ENCODE measurements at places on chromosomes 11 and 22.

DNA sequence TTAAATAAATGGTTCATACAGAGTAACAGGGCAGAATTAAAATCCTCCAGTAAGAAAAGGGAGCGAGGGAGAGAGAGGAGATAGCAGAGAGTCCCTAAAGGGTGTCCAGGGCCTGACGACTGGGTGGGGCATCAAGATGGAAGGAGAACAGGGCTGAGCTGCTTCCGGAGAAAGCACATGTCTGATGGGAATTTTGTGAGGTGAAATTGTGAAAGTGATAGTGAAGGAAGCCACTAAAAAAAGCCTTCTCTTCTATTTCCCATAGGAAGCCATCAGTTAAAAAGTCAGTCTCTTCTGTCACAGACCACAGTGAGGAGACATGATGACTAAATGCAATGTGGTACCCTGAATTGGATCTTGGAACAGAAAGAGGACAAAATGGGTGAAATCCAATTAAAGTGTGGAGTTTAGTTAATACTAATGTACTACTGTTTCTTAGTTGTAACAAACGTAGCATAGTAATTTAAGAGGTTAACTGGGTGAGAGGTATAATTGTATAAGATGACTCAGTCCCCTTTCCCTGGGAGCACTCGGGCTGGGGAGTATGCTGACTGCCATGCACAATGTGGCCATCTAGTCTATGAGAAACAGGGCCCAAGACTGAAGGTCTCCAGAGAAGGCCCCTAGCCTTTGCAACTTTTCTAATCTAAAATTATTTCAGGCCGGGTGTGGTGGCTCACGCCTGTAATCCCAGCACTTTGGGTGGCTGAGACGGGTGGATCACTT, 29.5 kb upstream of the FCHSD2 start:
- H3K27ac ChIP-seq = no peak overlapping the region
- H3K27me3 ChIP-seq = no peaks in the 10 kb centered on the region
- H3K4me3 ChIP-seq = no peak overlapping the region
- no peaks in the 10 kb centered on the region for H3K36me3 ChIP-seq
- peak; percentile 13 for DNase-seq
- H3K4me1 ChIP-seq = peaks cover 18% of the 10 kb centered on the region

- peaks cover 6% of the 10 kb centered on the region for H3K27me3 ChIP-seq
- H3K4me3 ChIP-seq = no peak overlapping the region
These were observed 57.8 kb upstream of the ALDH3B2 start for GRCh38 chr11:67732045-67732787.

DNA sequence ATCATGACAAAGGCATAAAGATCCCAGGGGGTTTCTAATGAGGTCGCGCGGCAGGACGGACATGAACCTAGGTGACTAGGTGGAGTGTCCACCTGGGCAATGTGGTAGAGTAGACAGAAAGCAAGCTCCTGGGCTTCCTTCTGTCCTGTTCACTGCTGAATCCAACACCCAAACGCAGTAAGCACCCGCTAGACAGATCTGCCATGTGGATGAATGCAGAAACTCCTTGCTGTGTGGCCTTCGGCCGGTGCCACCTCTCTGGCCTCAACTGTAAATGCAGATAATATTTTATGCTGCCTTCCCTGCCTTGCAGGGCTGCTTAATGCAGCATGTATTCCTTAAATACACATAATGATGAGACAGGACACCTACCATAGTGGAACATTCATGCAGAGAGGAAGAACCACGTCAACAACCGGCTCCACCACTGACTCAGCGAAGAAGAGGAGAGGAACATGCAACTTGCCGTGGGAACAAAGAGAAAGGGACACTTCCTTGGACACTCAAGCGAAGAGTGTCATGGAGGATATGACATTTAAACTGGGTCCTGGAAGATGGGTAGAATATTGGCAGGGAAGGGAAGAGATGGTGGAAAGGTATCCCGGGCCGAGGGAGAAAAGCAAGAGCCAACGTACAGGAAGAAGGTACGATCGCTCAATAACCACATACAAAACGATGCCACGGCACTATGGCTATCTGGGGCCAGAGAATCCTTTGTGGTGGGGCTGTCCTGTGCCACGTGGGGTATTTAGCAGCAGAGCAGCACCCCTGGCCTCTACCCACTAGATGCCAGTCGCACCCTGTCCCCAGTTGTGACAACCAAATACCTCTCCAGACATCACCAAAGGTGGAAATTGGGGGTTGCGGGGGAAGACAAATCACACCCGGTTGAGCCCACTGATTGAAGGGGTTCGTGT, 30.8 kb downstream of the MYH9 start:
- DNase-seq = no peak
- peaks cover 70% of the 10 kb centered on the region for H3K4me1 ChIP-seq
- H3K36me3 ChIP-seq = no peaks in the 10 kb centered on the region
- no peak overlapping the region for H3K4me3 ChIP-seq

- no peaks in the 10 kb centered on the region for H3K27me3 ChIP-seq
- H3K4me1 ChIP-seq = peaks cover 15% of the 10 kb centered on the region
- DNase-seq = no peak
- no peaks in the 10 kb centered on the region for H3K36me3 ChIP-seq
- peak overlapping the region; percentile 93 for H3K27ac ChIP-seq
These were observed 921 bp upstream of the BCL2L13 start for GRCh38 chr22:17637490-17638181.

DNA sequence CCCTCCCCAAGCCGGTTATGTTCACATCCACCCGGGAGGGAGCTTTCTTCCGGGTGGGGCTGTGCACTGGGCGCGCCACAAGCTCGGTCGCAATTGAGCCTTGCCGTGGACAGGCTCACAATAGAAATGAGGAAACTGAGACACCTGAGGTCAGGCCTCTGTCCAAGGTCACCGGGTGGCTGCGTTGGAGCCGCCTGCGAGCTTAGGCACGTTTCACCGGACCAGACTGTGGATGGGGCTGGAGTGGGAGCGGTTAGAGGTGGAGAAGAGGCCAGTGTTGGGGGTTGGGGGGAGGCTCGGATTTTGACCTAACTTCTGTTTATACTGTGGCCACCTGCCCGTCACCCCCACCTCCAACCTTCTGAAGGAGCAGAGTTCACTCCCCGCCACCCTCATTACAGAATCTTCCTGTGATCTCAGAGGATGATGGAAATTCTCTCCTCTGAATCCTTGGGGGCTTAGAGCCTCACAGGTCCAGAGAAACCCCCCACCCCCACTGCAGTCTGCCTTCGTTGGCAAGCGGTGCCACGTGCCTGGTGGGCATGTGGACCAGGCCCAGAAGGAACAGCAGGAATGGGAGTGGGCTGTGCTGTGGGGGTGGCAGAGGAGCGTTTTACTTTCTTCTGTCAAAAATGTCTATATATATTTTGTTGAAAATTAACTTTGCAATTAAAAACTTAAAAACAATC, 631 bp upstream of the NPTXR start:
- no peak for DNase-seq
- no peaks in the 10 kb centered on the region for H3K36me3 ChIP-seq
- H3K4me1 ChIP-seq = peaks cover 3% of the 10 kb centered on the region
- no peaks in the 10 kb centered on the region for H3K27me3 ChIP-seq

GRCh38 chr11:29019960-29020683, 911.9 kb downstream of the METTL15 start:
- no peaks in the 10 kb centered on the region for H3K27me3 ChIP-seq
- H3K4me1 ChIP-seq = no peaks in the 10 kb centered on the region
- no peak overlapping the region for H3K27ac ChIP-seq
- no peak overlapping the region for H3K4me3 ChIP-seq

DNA sequence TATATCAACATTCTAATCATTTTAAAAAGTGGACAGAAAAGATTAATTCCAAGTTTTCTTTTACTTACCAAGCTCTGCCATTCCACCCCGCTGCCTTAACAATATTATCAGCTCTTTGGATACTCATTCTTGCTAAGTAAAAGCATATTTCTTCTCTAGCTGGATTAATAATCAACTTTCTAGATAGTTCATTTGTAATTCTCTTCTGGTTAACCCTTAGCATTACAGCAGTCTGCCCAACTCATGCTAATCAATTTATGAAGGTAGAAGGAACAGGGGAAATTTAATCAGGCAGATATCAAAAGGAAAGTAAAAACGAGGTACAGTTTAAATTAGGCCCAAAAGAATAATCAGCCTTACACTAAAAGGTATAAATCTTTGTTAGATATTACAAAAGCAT, 41.0 kb upstream of the SOX6 start:
- H3K27ac ChIP-seq = no peak overlapping the region
- H3K36me3 ChIP-seq = no peaks in the 10 kb centered on the region
- no peak for DNase-seq
- H3K27me3 ChIP-seq = no peaks in the 10 kb centered on the region
- H3K4me3 ChIP-seq = no peak overlapping the region

DNA sequence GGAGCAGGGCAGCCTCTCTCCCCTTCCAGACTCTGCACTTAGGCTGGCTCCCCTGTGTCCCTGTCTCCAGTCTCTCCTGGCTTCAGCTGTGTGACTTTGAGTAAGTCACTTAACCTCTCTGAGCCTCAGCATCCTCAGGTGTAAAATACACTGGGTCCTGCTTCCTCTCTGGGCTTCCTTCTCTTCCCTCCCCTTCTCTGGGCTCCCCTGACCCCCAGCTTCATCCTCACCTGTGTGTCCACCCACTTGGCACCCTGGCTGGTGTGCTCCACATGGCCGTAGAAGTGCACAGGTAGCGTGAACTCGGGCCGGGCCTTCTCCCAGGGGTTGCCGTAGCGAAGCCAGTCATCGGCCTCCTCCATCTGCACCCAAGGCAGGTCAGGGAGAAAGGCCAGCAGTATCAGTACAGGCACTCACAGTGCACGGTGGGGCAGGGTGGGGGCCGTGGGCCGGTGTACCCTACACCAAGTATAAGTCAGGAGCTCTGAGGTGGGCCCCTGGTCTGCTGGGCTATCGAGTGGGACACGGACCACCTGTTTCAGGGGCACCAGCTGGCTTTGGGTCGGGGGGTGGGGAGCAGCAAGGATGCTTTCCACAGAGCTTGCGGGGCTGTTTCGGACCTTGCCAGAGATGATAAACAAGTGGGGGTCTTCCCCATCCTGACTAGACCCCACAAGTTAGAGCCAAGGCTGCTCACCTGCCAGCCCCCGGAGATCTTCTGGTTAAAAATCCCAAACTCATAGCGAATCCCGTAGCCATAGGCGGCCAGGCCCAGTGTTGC, 2.0 kb downstream of the PYGM start:
- DNase-seq = peak; percentile 50
- peak overlapping the region; percentile 85 for H3K27ac ChIP-seq
- no peaks in the 10 kb centered on the region for H3K27me3 ChIP-seq
- peak overlapping the region; percentile 74 for H3K4me3 ChIP-seq
- H3K4me1 ChIP-seq = peaks cover 78% of the 10 kb centered on the region

DNA sequence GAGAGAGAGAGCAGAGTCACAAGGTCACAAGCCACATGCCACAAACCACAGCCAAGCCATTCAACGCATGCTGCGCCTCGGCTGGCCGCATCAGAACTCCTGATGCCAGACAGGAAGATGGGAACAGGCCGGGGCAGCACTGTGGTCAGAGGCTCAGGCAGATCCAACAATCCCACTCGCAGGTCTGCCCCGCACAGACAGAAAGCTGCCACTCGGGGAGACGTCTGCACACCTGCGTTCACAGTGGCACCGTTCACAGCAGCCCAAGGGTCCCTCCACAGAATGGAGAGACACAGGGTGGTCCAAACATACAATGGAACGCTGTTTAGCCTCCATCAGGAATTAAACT, 408.8 kb downstream of the CTTN start:
- no peaks in the 10 kb centered on the region for H3K4me1 ChIP-seq
- peaks cover 3% of the 10 kb centered on the region for H3K27me3 ChIP-seq
- H3K4me3 ChIP-seq = no peak overlapping the region

DNA sequence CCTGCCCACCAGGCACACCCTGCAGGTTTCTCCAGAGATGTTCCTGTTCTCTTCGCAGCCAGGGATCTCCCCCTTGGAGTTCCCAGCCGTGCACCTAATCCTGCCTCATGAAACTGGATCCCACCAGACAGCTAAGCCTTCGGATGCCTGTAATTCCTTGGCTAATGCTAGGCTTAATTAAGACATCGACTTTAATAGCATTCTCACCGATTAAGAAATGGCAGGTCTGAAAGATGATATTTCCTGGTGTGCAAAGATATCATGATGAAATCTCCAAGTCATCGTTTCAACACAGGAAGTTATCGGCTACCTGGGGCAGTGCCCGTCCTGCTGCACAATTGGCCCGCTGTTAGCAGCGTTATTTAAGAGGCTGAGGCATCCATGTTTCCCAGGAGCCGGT, 41.5 kb upstream of the CCND1 start:
- peaks cover 27% of the 10 kb centered on the region for H3K27me3 ChIP-seq
- no peak overlapping the region for H3K4me3 ChIP-seq
- H3K4me1 ChIP-seq = no peaks in the 10 kb centered on the region
- no peak overlapping the region for H3K27ac ChIP-seq
- DNase-seq = no peak

DNA sequence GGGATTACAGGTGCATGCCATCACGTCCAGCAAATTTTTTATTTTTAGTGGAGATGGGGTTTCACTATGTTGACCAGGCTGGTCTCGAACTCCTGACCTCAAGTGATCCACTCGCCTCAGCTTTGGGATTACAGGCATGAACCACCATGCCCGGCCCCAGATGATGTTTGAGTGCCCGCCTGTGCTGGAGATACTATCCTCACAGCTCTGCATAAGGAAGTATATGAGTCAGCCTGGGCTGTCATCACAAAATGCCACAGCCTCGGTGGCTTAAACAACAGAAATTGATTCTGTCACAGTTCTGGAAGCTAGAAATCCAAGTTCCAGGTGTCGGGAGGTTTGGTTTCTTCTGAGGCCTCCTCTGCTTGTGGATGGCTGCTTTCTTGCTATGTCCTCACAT, 119.3 kb downstream of the OSBP2 start:
- H3K4me3 ChIP-seq = no peak overlapping the region
- no peak overlapping the region for H3K27ac ChIP-seq
- no peaks in the 10 kb centered on the region for H3K36me3 ChIP-seq
- no peaks in the 10 kb centered on the region for H3K27me3 ChIP-seq
- DNase-seq = no peak

GRCh38 chr11:114075891-114076441, 16.5 kb downstream of the ZBTB16 start:
- H3K4me3 ChIP-seq = peak overlapping the region; percentile 54
- H3K27ac ChIP-seq = peak overlapping the region; percentile 99
- no peaks in the 10 kb centered on the region for H3K36me3 ChIP-seq
- peak; percentile 65 for DNase-seq
- H3K4me1 ChIP-seq = peaks cover 97% of the 10 kb centered on the region

- DNase-seq = no peak
- H3K4me1 ChIP-seq = no peaks in the 10 kb centered on the region
- H3K36me3 ChIP-seq = no peaks in the 10 kb centered on the region
These were observed 142.4 kb downstream of the DSCAML1 start for GRCh38 chr11:117654281-117655255.

- H3K27me3 ChIP-seq = no peaks in the 10 kb centered on the region
- DNase-seq = no peak
- H3K4me1 ChIP-seq = no peaks in the 10 kb centered on the region
- no peak overlapping the region for H3K27ac ChIP-seq
- no peaks in the 10 kb centered on the region for H3K36me3 ChIP-seq
These were observed 1032.6 kb downstream of the OPCML start for GRCh38 chr11:132499661-132500060.

All from psoas muscle (tissue), 8 donors.